ENCODE measurements at places on chromosomes 7 and 10. TPM values are rescaled to one million over a fixed set of nuclear protein-coding genes. Genes with fewer than 3 reads are reported as not detected.
A peak's percentile ranks its signal among the peaks of the same experiment; 100 is the strongest.

GRCh38 chr7:23114896-23115295 lies 9.3 kb downstream of the KLHL7 start:
- H3K27me3 ChIP-seq = no peaks in the 10 kb centered on the region
- no peak overlapping the region for H3K4me3 ChIP-seq

DNA sequence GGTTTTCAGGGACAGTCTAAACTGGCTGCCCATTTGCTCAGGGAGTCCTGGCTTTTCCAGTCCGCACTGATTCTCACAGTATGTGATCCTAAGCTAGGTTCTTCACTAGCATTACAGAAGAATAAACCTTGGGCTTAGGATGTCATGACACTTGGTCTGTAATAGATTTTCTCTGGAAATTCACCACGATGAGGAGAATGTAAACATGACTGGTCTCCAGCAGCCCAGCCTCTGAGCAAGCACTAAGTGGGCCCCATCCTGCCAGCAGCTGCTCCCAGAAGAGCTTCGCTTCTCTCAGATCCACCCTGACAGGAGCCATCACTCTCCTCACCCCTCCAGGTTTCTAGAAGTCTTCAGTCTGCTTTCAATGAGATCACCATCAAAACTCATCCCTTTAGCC lies 103.7 kb upstream of the ZPBP start:
- no peak overlapping the region for H3K4me3 ChIP-seq
- no peak for DNase-seq
- peak overlapping the region; percentile 24 for H3K27ac ChIP-seq
- H3K36me3 ChIP-seq = no peaks in the 10 kb centered on the region
- peaks cover 4% of the 10 kb centered on the region for H3K27me3 ChIP-seq

- H3K27me3 ChIP-seq = no peaks in the 10 kb centered on the region
- H3K4me3 ChIP-seq = no peak overlapping the region
- no peaks in the 10 kb centered on the region for H3K36me3 ChIP-seq
- no peak overlapping the region for H3K27ac ChIP-seq
- peaks cover 1% of the 10 kb centered on the region for H3K4me1 ChIP-seq
Observed at GRCh38 chr10:25725917-25726716, 207.9 kb upstream of the MYO3A start.

DNA sequence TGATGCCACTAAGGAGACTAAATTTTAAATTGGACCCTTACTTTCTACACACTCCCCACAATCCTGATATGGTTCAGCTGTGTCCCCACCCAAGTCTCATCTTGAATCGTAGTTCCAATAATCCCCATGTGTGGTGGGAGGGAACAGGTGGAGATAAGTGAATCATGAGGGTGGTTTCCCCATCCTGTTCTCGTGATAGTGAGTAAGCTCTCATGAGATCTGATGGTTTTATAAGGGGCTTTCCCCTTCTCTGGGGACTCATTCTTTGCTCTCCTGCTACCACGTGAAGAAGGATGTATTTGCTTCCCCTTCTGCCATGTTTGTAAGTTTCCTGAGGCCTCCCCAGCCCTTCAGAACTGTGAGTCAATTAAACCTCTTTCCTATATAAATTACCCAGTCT lies 18.4 kb upstream of the BET1 start:
- H3K4me3 ChIP-seq = no peak overlapping the region
- H3K36me3 ChIP-seq = no peaks in the 10 kb centered on the region
- H3K27me3 ChIP-seq = peaks cover 2% of the 10 kb centered on the region
- peaks cover 2% of the 10 kb centered on the region for H3K4me1 ChIP-seq
- DNase-seq = no peak

DNA sequence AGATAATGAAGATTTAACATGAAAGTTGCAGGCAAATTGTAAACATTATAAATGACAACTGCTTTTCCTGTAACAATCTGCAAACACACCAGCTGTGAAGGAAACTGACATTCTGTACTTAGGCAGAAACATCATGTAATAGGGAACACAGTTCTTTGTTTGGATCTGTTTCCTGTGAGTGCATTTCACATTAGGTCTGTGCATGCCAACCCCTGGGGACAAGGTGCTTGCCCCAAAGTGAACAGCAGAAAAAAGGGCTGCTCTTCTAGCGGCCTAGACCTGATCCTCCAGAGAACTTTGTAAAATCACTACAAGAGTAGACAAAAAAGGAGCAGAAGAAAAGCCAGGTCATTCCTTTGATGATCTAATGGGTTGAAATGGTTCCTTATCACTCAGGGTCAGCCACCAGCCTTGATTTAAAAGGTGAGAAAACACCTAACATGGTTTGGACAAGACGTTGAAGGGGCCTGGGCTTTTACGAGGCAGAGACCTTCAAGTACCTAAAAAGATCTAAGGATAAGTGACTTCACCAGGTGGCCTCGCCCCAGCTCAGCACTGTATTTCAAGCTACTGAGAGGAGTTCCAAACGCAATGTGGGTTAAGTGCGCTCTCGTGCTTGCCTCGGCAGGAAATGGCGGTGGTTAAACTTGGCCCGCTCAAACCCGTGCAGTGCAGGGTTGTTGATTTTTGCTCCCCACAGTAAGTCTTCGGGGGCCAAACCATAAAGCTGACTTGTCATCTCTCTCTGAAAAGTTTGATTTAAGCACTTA lies 249.7 kb downstream of the CREB5 start:
- peaks cover 6% of the 10 kb centered on the region for H3K4me1 ChIP-seq
- H3K27me3 ChIP-seq = peaks cover 17% of the 10 kb centered on the region
- no peak for DNase-seq
- H3K27ac ChIP-seq = no peak overlapping the region
- no peak overlapping the region for H3K4me3 ChIP-seq

- peak; percentile 28 for DNase-seq
- peak overlapping the region; percentile 20 for H3K4me3 ChIP-seq
- H3K4me1 ChIP-seq = peaks cover 40% of the 10 kb centered on the region
- no peaks in the 10 kb centered on the region for H3K36me3 ChIP-seq
- peak overlapping the region; percentile 84 for H3K27ac ChIP-seq
- no peaks in the 10 kb centered on the region for H3K27me3 ChIP-seq
Observed at GRCh38 chr10:110802551-110803238, 69.0 kb upstream of the PDCD4 start.

The LRIT1 gene
- total RNA-seq = not detected

The MKRN1 gene
- total RNA-seq = 73.6 TPM

All from activated T-helper 2 cell treated with anti-CD3 and anti-CD28 coated beads, Interferon-gamma antibody, Interleukin-2, Interleukin-4, amounts not matched to agents 10 μg/mL and 5 μg/mL and 100 μg/mL, durations not matched to agents 14 hours and 24 hours and 36 hours (primary cell).